Smooth muscle cell of the pulmonary artery (primary cell): ENCODE measurements at places on chromosomes 1 and 21. TPM values are rescaled to one million over a fixed set of nuclear protein-coding genes. Genes with fewer than 3 reads are reported as not detected.

SLC30A10 gene
- total RNA-seq = 0.07 TPM in 1 of 2 replicates, not detected in the other

DIO1 gene
- not detected in 2 replicates for total RNA-seq

RNU1-4 gene
- under 0.01 TPM in 2 replicates for total RNA-seq

GREM2 gene
- total RNA-seq = 5.4 and 14.7 TPM in 2 replicates

FAAH gene
- total RNA-seq = 0.72 and 1.9 TPM in 2 replicates

C1orf87 gene
- not detected in 2 replicates for total RNA-seq

ZNF124 gene
- 10.0 and 12.5 TPM in 2 replicates for total RNA-seq

CDK18 gene
- total RNA-seq = 6.4 and 11.1 TPM in 2 replicates

BRINP3 gene
- total RNA-seq = 0.07 TPM in 1 of 2 replicates, not detected in the other

LEFTY2 gene
- 0.10 TPM in 1 of 2 replicates, not detected in the other for total RNA-seq

E2F2 gene
- 0.13 and 0.39 TPM in 2 replicates for total RNA-seq

KCNT2 gene
- total RNA-seq = 6.6 and 10.8 TPM in 2 replicates

PTPRF gene
- 212 and 364 TPM in 2 replicates for total RNA-seq

TEX35 gene
- not detected in 2 replicates for total RNA-seq

CLCNKB gene
- 0.07 TPM in 2 replicates for total RNA-seq

LGR6 gene
- not detected in 2 replicates for total RNA-seq

DRAXIN gene
- 0.69 and 0.72 TPM in 2 replicates for total RNA-seq

LIPI gene
- total RNA-seq = not detected in 2 replicates

ASAP3 gene
- 29.4 and 39.1 TPM in 2 replicates for total RNA-seq

SLC25A34 gene
- total RNA-seq = 0.73 and 1.3 TPM in 2 replicates

POU2F1 gene
- total RNA-seq = 5.7 and 7.5 TPM in 2 replicates

NOS1AP gene
- total RNA-seq = 0.20 TPM in 1 of 2 replicates, not detected in the other

ADORA1 gene
- 0.65 and 0.96 TPM in 2 replicates for total RNA-seq

ATP6V1G3 gene
- total RNA-seq = not detected in 2 replicates

RAB25 gene
- not detected in 2 replicates for total RNA-seq

AVPR1B gene
- total RNA-seq = not detected in 2 replicates
